ENCODE measurements at places on chromosomes 11 and 22.

GRCh38 chr22:50146439-50147238 lies 23.9 kb upstream of the PANX2 start:
- DNase-seq: no peak

DNA sequence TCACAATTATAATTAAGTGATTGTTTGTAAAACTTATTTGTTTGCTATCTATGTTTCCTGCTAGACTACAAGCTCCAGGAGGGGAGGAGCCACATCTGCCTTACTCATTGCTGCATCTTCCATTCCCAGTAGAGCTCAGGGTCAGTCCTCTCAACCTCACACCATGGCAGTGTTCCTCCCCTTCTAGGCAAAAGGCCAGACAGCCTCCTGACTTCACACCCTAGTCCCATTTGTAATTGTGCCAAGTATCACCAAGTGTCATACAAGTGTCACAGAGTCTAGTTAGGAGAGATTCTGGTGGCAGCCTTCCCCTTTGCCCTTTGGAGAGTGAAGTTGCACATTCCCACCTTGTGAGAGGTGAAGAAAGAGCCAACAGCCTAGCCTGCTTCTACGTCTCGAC lies 490.4 kb downstream of the INSC start:
- no peak for DNase-seq

DNA sequence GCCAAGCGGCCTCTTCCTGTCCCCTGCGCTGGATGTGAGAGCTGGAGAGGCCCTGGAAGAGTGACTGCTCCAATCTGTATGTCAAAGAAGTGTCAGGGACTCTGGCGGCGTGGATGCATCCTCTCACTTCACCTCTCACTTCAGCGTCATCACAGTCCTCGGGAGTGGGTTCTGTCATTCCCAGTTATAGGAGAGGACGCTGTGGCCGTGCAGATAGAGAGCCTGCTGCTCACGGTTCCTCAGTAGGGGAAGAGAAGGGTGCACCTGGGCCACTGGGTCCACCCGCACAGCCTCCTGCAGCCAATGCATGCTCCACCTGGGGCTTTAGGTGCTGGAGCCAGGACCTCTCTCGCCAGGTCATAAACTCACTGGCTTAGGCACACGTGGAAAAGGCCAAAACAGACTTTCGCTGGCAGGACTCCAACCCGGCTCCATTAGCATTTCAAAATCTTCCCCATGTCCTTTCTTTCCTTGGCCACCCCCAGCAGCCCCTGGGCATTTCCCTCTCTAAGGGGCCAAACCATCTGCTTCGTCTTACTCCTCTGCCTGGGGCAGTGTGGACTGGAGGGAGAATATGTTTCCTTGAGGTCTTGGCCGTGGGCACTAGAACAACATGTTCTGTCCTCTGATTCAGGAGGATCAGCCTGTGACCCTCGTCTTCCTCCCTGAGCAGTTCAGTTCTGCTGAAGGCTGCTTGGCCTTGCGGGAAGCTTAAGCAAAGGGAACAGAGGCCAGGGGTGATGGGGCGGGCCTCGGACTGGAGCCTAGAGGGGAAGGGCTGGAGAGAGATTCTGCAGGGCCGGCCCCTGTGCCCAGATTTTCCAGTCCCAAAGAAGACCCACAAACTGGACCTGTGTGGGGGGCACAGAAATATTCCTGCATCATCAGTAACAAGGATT lies 57.8 kb downstream of the ST14 start:
- DNase-seq: no peak

DNA sequence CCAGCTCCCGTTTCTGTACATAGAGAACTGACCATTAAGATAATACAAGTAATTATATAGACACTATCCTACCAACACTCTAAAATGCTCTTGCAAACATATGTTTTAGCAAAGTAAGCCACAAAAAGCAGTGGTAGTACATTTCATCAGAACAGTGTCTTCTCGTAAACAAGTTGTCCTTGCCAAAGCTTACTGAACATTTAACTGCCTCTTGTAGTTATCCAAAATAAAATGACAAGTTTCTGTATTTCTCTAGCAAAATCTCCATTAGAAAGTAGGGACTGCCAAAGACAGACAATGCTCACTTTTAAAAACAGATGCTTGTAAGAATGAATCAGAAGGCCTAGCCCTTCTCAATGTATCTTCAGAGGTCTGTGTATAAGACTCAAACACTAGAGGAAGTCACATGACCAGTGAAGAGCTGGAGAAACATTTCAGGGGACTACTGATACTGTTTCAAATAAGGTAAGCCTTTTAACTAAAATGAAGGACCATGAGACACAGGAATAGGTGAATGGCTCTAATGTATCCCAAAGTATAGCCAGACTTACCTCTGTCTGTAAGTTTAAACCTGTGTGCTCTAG lies 7.8 kb upstream of the ZC3H12C start:
- DNase-seq: no peak

DNA sequence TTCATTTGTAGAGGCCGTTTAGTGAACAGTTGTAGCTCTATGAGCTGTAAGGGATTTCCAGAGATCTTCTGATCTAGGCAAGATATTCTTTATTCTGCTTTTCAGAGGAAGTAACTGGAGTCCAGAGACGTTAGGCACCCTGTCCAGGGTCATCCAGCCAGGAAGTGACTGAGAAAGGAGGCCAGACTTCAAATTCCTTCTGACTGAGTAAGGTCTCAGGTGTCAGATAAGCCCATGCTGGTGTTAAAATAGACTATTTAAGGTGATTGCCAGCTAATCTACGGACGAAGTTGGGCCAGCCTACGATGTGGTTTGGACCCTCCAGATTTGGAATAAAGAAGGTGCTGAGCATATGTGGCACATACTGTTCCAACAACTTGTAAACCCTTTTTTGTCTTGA lies 54.6 kb downstream of the GRIK4 start:
- DNase-seq: no peak

- DNase-seq: no peak
Measured at GRCh38 chr11:58762284-58763119, 30.8 kb upstream of the GLYAT start.

- DNase-seq: no peak
Measured at GRCh38 chr11:119567688-119568582, 145.0 kb upstream of the THY1 start.

- no peak for DNase-seq
Measured at GRCh38 chr11:68231621-68232020, 18.5 kb upstream of the KMT5B start.

DNA sequence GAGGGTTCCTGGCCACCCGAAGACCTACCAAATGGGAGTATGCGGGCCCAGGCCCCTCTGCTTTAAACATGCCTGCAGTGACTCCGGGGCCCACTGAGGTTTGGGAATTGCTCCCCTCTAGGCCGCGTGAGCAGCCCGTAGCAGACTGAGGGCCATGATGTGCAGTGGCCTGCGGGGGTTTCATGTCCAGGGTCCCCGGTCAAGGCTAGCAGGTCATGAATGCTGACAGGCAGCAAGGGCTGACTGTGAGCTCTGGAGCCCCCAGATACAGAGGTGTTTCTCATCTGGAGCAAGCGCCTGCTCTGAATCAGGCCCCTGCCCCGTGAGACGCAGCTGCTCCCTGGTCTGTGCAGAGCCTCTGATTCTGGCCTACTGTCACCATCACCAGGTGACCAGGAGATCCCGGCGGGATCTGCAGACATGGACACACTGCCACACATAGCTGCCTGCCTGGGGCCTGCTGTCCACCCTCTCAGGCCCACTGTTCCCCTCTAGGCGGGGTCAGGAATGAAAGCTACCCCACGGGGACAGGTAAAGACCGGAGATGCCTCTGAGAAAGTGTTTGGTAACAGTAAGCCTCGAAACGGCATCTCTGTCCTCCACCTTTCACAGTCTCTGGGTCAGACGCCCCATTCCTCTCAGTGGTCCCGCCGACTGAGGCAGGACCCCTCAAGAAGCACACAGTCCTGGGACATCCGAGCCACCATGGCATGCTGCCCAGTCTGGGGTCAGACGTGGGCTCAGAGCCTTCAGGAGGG lies 73.3 kb downstream of the PARVB start:
- no peak for DNase-seq

All from T-helper 9 cell (primary cell).